ENCODE measurements at places on chromosomes 16 and 17.

DNA sequence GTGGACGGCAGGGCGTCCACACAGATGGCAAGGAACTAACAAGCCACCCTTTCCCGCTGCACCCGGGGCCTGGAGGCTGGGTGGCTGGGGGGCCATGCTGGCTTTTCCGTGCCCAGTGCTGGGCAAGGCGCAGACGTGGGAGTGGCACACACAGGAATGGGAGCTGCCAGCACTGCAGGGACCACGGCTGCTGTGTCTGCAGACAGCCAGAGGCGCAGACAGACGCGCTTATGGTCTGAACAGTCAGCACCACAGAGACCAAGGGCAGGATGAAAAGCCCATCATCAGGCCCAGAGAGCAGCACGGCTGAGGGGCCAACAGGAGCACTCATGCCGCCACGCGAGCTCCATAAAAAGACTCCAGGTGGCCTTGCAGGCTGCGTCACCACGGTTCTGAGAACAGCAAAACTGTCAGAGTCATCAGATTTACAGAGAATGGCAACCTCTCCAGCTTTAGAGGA is 24.0 kb downstream of the PDIA2 start:
- no peak for DNase-seq

DNA sequence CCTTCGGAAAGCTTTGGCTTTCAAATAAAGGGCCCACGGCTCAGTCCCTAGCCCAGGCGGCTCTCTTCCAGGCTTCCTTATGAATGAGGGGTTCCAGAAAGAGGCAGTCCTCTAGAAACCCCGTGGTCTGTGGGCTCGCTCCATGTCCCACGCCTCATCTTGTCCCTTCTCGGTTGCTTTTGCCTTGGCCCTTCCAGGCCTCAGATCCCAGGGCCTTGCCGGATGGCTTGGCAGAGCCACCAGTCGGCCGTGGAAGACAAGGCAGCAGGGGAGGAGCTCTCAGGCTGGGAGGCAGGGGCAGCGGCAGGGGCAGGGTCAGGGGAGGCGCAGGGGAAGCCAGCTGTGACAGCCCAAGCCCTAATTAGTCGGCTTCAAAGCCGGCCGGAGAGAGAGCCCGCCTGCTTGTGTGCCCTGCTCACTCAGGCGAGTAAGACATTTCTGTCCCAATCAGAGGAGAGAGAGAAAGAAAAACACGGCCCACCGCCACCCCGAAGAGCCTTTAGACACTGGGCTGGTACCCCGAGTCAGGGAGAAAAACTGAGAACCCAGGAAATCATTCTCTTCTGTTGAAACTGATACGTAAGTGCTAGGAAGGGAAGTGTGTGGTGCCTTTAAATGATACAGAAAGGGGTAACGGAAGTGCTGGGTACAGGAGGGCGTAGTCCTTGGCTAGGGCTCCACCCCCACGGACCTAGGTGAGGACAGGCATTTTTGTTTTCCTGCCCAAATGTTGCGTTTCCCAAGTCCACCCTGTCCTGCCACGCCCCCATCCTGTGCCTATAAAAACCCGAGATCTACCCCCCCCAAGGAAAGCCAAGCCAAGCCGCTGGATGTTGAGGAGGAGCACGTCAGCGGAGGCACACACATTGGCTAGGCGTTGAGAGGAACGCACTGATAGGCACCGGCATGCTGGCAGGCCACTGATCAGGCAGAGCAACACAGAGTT is 27.8 kb upstream of the MEIOC start:
- DNase-seq: peak; percentile 5

DNA sequence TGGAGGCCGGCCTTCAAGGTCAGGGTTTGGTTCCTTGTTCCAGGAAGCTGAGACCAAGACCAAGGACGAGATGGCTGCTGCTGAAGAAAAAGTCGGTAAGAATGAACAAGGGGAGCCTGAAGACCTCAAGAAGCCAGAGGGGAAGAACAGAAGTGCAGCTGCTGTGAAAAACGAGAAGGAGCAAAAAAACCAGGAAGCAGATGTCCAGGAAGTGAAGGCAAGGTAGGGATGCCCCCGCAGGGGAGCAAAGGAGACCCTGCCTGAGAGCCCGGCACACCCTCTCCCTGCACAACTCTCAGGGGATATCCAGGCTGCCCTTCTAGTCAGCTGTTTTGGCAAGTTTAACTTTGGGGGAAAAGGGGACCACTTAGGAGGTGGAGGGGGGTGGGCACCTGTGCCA is 29.0 kb downstream of the RNF213 start:
- DNase-seq: no peak

- peak; percentile 19 for DNase-seq
These were observed 195.3 kb upstream of the RPL38 start for GRCh38 chr17:74008196-74008595.

DNA sequence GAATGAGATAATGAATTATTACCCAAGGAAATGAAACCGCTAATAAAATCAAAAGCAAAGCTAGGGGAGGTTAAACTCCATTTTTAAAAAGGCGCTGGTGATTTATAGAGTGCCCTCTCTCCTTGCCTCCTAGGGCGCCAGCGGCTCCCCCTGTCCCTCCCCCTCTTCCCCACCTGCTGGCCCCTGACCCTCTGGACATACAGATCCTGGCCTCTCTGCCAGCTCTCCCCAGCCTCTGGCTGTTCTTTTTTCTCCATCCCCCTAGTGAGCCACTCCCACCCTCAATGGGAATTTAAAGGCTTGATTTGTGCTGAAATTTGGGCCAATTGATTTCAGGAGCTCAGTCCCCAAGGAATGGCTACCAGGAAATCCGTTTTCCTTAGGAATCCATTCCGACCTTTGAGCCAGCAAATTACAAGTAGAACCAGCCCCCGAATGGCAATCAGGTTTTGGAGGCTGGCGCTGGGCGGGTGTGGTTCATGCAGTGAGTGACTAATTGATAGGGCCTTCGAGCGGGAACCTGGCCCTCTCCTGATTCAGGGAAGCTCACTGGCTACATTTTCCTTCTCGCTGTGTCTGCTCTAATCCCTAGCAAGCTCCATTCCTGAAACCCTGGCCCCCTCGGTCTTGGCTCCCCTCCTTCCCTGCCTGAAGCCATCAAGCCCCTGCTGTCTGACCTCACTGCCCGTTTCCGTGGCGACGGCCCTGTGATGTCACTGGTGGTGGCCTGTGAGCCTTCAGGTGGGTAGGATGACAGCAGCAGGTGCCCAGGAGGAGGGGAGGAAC is 141.9 kb upstream of the SDK2 start:
- DNase-seq: no peak

DNA sequence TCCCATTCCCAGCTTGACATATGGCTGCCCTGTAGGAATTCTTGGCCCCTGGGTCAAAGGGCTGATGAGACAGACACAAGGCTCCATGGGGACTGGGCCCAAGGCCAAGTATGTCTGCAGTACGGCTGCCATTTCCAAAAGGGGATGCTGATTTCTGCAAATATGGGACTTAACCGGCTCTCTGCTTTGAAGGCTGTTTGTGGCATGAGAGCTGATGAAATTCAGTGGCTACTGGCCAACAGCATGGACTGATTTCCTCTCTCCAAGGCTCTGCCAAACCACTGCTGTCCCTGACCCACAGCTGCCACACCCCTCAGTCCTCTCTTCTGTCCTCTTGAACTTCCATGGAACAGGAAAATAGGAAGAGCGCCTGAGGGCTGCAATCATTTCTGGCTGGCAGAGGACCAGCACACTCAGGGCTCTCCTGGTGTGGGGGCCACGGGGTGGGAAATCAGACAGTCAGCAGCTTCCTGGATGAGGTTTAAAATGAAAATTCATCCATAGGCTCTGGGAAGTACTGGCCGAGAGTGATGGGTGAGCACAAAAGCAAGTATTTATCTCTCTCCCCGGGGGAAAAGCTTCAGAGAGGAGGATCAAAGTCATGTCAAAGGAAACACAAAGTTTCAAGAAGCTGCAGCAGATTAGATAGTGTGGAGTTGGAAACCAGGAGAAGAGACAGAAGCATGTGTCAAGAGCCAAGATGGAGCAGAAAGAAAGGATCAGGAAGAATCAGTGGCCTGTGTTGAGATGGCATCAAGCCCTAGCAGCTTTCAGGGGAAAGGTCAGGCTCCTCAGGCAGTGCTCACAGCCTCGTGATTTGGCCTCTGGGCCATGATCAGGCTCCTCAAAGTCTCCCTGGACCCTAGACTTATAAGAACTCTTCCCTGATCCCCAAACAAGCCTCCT is 64.1 kb upstream of the SREBF1 start:
- no peak for DNase-seq

- DNase-seq: no peak
These were observed 37.5 kb downstream of the SYNRG start for GRCh38 chr17:37571674-37572073.

- DNase-seq: no peak
These were observed 245.7 kb downstream of the FOXL1 start for GRCh38 chr16:86823888-86824671.

- no peak for DNase-seq
These were observed 20.3 kb downstream of the PIMREG start for GRCh38 chr17:6464446-6465041.

DNA sequence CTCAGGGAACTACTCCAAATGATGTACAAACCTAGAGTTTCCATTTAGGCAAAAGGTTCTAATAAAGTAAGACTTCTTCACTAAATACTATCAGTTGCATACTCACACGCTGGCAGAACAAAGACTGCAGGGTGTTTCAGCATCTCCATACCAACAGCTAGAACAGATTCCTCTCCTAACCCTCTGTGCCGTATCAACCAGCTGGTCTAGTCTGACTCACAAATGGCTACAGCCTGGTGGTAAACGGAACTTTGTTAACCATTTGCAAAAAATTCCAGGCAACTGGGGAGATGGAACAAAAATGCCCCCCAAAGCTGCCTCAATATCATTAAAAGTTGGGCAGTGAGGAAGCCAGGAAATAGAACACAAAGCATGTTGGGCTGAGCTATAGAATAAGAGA is 217.1 kb downstream of the GRIN2A start:
- no peak for DNase-seq

- no peak for DNase-seq
These were observed 31.5 kb upstream of the B4GALNT2 start for GRCh38 chr17:49101054-49101534.

GRCh38 chr17:76737082-76737675 is at the start of gene SRSF2:
Gene SRSF2 (minus strand): TSS chr17:76737331. CDS start chr17:76737160, 171 bp downstream.
- peak; percentile 98 for DNase-seq

DNA sequence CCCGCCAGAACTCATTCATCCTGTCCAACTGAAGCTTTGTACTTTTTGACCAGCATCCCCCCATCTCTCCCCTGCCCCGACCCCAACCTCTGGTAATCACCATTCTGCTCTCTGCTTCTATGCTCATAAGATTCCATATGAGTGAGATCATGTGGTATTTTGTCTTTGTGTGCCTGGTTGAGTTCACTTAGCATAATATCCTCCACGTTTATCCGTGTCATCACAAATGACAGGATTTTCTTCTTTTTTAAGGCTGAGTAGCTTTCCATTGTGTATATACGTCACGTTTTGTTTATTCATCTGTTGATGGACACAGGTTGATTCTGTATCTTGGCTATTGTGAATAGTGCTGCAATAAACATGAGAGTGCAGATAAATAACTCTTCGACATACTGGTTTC is 278.9 kb downstream of the SNX29 start:
- no peak for DNase-seq

GRCh38 chr17:75897160-75898019 is 639 bp upstream of the TRIM65 start:
- DNase-seq: no peak

DNA sequence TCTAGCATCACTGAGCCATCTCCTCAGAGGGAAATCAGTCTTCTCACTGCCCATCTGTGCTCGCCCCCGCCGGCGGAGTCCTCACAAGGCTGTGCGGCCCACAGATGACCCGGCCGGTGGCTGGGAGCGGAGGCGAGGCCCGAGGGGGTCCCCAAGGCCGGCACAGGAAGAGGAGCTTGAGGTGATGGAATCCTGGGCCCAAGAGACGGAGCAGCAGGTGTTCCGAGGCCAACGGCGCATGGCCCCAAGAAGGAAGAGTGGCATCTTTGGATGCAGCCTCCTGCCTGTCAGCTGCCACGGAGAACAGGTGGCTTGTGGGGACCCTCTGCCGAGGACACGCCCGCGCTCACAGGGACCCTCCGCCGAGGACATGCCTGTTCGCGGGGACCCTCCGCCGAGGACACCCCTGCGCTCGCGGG is 72.7 kb upstream of the GNG13 start:
- no peak for DNase-seq

DNA sequence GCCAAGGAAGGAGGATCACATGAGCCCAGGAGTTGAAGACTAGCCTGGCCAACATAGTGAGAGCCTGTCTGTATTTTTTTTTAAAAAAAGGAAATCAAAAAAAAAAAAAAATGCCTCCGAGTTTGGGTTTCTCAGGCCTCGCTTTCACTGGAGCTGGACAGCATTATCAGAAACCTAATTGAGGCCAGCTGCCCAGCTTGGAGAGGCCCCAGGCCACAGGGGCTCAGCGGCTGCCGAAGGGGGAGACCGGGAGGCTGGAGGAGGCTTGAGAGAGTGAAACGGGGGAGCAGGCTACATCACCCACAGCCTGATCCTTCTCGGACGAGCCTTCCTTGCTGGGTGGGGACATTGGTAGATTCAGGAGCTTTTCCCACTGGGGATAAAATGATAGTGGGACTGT is 5.1 kb downstream of the TTYH2 start:
- DNase-seq: no peak

GRCh38 chr17:76562734-76563148 is 22.9 kb downstream of the PRCD start:
- no peak for DNase-seq

DNA sequence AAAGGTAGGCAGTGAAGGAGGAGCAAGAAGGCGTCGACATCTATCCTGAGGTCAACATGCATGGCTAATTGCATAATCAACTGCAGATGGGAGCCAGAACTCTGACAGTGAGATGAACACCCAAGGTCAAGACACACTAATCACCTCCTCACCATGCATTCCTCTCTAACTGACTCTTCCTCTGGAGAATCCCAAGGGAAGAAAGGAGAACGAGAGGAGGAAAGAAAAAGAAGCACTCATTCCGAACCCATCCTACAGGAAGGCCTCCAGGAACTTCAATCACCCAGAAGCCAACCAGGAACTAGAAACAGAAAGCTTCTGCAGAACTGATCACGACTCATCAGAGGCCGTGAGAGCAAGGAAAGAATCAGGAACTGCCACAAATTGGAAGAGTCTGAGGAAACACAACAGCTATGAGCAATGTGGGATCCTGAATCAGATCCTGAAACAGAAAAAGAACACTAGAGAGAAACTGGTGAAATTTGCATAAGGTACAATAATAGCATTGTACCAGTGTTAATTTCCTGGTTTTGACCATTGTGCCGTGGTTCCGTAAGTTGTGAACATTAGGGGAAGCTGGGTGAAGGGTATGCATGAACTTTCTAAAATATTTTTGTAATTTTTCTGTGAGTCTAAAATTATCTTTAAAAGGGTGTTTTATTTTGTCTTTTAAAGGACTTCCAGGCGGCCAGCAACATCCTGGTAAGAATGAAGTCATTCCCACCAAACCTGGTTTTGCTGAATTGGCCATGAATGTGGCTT is 10.0 kb upstream of the BEAN1 start:
- DNase-seq: no peak
